SW 1271 (cell line): ENCODE measurements at places on chromosomes 5 and 9.

GRCh38 chr5:172782169-172783039 is 11.4 kb upstream of the DUSP1 start:
- DNase-seq: no peak

- peak; percentile 46 for DNase-seq
These were observed 429.9 kb downstream of the NR2F1-AS1 start for GRCh38 chr5:93151121-93151520.

- no peak for DNase-seq
These were observed 137.7 kb upstream of the LMX1B start for GRCh38 chr9:126475933-126476555.

- no peak for DNase-seq
These were observed 4.9 kb downstream of the TSPAN17 start for GRCh38 chr5:176652136-176652535.

- no peak for DNase-seq
These were observed 85.1 kb downstream of the ACER2 start for GRCh38 chr9:19493876-19494275.

DNA sequence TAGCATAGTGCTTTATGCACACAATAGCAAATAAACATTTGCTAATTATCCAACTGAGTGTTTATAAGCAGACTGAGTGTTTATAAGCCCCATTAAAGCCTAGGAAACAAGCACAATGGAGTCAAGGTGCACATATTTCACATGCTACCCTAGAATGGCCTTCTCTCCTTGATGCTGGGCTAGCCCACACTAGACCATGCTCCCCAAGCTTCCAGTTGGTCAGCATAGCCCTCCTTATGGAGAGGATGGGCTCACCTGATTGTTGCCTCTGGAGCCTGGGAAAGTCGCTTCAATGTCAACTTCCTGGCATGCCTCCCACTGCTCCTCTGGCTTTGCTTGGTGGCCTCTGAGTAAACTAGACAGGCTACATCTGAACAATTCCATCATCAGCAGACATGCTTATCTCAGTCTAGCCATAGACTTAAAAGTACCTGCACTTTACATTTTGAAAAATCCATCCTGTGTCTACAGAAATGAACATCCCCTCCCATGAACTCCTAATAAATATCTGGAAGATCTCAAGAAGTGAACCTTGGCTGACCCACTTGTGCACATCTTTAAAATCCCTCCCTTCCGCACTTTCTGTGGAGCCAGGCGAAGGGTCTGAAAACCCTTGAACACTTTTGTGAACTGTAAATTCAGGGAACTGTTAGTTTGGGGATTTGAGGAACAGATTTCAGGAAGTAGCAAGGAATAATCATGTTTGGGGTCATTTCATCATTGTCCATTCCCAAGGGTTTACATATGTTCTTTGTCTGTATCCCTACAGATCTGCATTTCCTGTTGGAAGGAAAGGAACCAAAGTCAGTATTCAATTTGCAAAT is 486.6 kb downstream of the ARHGEF28 start:
- no peak for DNase-seq

- peak; percentile 67 for DNase-seq
These were observed 679 bp upstream of the KDM4C start for GRCh38 chr9:6757132-6757455.

GRCh38 chr9:15244001-15244441 is 63.0 kb downstream of the TTC39B start:
- DNase-seq: no peak

- no peak for DNase-seq
These were observed 32.9 kb downstream of the ROPN1L start for GRCh38 chr5:10474521-10475075.

DNA sequence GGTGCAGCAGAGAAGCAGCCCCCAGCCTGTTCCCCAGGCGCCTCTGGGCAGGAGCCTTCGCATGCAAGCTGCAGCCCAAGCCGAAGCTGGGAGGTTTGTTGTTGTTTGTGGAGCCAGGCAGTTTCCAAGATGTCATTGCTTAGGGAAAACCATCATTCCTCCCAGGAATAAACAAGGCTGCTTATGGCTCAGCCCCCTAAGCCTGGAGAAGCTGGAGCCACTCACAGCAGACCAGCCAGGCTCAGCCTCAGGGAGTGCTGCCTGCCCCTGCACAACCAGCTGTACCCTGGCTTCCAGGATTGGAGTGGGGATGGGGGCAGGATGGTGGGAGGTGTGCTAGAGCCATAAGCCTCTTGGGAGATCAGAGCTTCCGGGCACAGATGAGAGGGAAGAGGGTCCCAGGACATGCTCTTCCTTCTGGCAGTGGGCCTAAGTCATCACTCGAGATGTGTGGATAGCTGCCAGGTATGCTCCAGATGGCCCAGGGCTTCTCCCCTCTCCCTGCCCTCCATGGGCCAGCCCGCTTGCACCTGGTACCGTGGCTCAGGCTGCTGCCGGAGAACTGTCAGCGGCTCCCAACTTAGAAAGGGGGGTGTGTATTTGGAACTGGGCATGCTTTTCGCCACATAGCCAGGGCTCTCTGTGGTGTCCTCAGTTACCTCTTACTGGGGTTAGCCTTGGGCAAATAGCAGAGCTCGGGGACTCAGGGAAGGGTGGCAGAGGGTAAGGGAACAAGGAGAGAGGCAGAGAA is 105.2 kb downstream of the RGS3 start:
- DNase-seq: no peak

DNA sequence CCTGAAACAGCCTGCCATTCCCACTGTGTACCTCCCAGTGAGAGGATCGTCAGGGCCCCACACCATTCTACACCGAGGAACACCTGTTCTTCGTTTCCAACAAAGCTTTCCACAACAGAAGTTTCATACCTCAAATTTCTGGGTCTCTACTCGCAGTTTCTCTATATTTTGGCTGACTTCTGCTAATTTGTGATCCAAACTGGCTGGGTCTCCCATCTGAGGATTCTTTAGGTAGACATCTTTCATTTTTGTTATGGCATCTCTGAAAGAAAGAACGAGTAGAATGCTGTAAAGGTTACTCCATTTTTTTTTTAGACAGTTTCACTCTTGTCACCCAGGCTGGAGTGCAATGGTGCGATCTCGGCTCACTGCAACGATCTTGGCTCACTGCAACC is 67.5 kb downstream of the USP20 start:
- DNase-seq: no peak

DNA sequence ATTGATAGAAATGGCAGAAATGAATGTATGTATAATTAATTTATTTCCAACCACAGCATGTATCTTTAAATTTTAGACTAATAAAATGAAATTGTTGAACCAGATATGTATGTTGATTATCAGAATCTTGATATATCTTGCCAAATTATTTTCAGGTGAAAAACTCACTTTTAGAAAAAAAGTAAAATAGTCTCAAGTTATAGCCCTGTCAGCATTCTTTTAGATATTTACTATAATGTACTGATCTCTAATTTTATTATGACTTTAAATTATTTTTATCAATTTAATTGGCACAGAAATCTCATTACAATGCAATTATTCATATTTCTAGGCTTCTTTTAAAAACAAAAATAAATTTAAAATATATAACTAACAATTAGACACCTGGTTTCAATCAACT is 1990.4 kb upstream of the CDH6 start:
- no peak for DNase-seq

- DNase-seq: no peak
These were observed 112.8 kb upstream of the PRSS3 start for GRCh38 chr9:33682551-33682950.

GRCh38 chr5:128673970-128674369 is 135.9 kb upstream of the FBN2 start:
- no peak for DNase-seq

- no peak for DNase-seq
These were observed 99.3 kb downstream of the SEMA6A start for GRCh38 chr5:116475338-116475737.
